ENCODE measurements at places on chromosomes 16 and 17.
A peak's percentile ranks its signal among the peaks of the same experiment; 100 is the strongest.

- DNase-seq: no peak
Observed at GRCh38 chr16:66390346-66391108, 24.0 kb downstream of the CDH5 start.

- DNase-seq: peak; percentile 96
Observed at GRCh38 chr17:59842901-59843652, 49.7 kb downstream of the TUBD1 start.

DNA sequence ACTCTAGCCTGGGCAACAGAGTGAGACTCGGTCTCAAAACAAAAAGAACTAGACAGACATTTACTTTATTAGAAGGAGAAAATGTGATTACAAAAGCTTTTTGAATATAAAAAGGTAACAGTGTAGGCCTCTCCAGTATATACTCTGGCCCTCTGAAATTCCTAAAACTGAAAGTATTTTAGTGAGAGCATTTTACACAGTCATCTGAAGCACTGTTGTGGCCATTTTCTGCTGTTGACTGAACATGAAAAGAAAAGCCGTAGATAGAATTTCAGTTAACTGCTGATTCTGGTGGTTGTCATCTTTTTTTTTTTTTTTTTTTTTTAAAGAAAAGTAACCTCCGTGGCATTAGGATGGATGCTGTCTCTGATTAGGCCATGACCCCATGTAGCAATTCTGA lies 15.6 kb downstream of the DUSP14 start:
- no peak for DNase-seq

- no peak for DNase-seq
Observed at GRCh38 chr16:5001571-5001970, 32.2 kb downstream of the NAGPA start.

GRCh38 chr16:53913099-53913870 lies 209.3 kb downstream of the FTO start:
- peak; percentile 32 for DNase-seq

- DNase-seq: no peak
Observed at GRCh38 chr17:77196251-77196650, 55.5 kb downstream of the SEC14L1 start.

DNA sequence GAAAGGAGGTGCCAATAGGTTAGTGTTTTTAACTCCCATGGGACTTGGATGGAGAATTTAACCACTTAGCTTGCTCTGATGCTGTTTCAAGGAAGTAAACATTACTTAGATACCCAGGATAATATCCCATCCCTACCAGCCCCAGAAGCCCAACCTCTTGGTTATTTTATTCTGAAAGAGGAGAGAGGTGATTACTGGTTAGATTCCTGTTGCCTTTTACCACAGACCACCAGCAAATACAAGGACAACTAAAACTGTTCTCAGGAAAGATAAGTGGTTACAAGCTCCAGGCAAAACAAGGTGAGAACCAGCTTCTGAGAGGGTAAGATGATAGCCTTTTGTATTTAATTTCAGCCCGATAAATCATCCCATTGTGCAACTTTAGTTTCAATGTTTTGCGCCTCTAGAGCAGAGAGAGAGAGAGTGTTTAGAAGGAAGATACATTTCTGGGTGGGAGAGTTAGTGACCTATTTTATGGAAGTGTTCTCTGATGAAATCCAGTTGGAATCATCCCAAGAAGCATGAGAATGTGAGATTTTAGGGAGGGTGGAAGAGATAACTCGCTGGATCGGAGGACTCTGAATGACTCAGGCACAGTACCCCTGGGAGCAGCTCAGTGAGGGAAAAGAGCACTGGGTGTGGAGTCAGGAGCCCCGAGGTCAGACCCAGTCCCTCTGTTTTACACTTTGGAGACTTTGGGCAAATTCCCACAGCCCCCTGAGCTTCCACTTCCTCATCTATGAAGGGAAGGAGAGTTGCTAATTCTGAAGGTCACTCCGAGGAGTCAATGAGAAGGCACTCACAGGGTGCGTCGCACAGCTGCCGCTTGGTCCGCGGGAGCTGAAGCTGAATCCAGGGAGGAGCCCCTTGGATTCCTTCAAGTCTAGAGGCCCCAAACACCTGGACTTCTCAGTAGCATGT lies 12.1 kb downstream of the GLP2R start:
- peak; percentile 49 for DNase-seq

DNA sequence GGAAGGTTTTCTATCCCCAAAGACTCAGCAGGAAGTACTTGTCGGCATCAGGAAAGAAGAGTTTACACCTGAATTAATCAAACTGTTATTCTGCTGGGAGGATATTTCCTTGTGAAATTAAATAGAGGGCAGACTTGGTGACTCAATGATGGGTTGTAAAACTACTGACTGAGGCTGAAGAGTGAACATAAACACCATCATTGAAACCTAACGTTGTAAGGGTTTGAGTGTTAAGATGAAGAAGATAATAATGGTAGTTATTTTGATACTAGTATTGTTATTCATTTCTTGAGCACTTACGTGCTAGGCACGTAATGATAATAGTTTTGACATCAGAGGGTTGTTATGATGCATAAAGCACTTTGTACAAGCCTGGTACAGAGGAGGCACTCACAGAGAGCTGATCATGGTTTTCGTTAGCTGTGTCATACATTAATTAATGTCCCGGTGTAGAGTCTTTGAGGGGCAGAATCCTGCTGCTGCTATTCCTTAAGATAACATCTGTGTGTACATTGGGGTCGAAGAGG lies 64.2 kb upstream of the CACNG3 start:
- no peak for DNase-seq

GRCh38 chr17:10447026-10447931 lies 22.1 kb downstream of the MYH4 start:
- DNase-seq: no peak

DNA sequence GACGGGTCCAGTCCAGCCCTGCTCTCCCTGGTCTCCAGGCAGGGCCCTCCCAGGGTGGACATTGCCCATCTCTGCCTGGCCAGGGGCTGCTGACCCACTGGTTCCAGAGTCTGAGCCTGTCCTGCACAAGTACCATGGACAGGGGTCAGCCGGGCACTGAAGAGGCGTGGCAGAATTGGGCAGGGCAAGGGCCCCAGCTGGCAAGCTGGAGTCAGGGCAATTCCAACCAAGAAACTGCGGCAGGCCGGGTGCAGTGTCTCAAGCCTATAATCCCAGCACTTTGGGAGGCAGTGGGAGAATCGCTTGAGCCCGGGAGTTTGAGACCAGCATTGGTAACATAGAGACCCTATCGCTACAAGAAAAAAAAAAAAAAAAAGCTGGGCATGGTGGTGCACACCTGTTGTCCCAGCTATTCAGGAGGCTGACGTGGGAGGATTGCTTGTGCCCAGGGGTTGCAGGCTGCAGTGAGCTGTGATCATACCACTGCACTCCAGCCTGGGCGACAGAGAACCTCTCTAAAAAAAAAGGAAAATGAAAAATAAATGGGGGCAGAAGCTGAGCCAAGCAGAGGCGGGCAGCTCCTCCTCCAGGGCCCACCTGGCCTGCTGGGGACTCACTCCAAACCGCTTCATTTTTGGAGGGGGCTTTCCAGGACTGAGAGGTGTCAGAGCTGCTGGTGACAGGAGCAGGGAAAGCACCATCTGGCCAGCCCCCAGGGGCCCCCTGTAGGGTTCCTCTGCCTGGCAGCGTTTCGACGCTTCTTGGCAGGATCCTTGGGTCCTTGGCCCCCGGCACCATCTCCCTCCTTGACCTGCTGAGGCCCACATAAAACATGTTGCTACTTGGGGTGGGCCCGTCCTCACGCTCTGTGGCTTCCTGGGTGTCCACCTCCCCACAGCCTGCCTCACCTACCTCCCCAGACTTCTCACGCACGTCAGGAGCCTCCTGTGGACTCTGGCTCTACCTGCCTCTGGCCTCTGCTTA lies 2.9 kb upstream of the MAFG start:
- DNase-seq: no peak

- DNase-seq: no peak
Observed at GRCh38 chr17:46717999-46718398, 100.5 kb downstream of the WNT3 start.

DNA sequence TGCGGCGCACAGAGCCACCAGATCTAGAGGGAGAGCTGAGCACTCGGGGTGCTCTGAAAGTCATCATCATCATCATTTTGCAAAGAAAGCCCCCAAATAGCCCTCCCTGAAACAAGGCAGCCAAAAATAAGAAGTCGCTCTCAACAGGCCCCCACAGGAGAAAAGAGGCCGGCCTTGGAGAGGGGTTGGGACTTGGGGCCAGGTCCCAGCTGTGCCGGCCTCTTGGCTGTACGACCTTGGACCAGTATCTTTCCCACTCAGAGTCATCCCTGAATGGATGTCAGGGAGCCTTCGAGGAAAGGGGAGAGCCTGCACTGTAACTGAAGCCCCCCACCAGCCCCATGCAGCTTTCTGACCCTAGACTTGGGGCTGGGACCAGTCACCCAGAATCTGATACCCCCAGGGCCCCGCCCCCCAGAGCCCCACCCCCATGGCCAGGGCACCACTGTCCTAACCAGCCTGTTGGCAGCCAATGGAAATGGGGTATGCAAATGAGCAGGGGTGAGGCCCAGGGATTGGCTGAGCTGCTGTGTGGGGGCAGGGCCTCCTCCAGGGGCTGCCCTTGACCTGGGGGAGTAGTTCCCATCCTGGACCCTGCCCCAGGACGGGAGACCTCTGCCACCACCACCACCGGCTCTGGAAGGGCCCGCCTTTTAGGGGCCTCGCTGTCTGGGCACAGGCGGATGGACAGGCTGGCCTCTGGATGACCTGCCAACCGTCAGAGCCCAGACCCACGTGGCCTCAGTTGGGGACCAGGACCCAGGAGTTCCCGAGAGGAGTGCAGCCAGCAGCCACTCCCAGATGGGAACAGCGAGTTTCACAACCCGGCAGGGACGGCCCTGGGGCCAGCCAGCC lies 15.4 kb downstream of the ZFPM1 start:
- DNase-seq: no peak

DNA sequence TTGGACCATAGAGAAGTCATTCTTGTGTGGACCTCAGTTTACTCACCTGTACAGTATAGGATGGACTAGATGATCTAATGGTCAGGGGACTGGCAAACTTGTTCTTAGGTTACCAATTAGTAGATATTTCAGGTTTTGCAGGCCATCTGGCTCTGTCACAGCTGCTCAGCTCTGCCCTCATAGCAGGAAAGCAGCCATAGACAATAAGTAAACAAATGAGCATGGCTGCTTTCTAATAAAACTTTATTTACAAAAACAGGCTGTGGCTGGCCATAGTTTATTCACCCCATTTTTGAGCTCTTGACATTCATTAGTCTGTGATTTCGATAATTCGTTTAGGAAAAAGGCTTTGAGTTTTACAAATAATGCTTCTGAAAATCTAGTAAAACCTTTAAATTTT lies 12.7 kb downstream of the BPTF start:
- DNase-seq: no peak

Measured in BJ (cell line).